GM20000 (cell line): ENCODE measurements at places on chromosomes 12 and 14.
A peak's percentile ranks its signal among the peaks of the same experiment; 100 is the strongest.

- no peak for DNase-seq
These were observed 9.6 kb downstream of the ITPR2 start for GRCh38 chr12:26823390-26823789.

DNA sequence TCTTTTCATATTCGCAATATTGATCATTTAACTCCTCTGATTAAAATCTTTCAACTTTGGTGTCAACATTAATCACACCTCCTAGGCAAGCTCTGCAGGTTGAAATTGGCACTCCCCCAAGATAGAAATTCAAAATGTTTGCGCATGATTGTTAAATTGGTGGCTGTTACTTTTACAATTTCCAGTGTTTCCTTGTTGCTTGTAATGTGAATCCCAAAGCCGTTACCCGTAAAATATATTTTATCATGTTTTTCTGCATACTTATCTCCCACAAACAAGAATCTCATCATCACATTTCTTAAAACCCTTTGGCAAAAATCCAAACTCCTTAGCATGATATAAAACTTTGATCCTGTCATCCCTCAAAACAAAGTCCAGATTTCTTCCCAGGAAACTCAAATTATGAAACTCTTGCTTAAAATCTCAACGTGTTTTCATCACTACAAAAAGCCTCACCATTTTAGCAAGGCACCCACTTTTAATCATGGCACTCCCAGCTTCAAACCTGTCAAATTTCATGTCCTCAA is 14.7 kb downstream of the RTL1 start:
- no peak for DNase-seq

DNA sequence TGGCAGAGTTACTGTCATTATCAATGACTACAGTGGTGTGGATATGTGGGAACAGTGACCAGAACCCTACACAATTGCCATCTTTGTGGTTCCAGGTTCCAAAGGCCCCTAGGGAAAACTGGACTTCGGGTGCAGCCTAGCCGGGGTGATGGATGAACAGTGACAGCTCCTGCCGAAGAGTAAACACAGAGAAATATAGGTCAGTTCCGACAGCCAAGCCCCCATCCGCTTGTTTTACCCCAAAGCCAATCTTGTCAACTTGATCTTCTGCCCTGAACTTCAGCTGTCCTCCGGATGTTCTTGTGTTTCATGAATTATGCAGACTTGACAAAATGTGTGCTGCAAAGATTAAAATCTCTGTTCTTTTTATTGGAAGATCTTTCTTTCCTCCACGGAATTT is 200.4 kb upstream of the SRRM4 start:
- DNase-seq: no peak

DNA sequence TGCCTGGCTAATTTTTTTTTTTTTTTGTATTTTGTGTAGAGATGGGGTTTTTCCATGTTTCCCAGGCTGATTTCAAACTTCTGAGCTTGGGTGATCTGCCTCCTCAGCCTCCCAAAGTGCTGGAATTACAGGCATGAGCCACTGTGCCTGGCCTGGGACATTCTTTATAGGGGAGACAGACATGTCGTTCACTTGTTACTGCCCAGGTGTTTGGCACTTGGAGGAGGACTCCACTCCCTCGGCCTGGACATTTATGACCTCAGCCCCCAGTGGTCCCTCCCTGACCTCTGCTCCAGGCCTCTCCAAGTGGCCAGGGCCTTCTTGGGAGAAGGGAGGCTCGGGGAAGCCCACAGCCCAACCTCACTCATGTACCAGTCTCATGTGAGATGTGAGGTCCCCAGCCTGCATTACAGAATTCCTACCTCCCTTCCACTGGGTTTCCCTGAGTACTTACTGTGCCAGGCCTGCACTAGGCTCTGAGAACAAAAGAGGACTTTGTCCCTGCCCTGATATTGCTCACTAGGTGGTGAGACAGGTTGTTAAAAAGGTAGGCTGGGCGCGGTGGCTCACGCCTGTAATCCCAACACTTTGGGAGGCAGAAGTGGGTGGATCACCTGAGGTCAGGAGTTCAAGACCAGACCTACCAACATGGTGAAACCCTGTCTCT is 9.7 kb upstream of the POP5 start:
- DNase-seq: no peak

GRCh38 chr12:66956300-66956699 is 277.4 kb upstream of the GRIP1 start:
- no peak for DNase-seq

DNA sequence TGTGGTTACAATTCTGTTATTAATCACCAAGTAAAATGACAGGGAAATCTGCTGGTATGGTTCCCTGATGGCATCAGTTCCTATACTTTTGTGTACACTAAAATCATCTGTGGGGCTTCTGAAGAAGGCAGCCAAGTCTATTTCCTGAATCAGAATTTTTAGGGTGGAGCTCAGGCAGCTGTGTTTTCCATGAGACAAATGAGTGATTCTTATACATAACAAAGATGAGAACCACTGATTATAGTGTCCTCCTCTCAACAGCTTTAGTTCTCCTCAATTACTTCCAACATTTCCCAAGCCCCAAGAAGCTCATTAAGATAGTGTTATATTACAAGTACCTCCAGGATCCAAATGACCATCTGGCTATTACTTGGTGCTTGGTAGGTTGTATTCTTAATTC is 64.5 kb upstream of the USP44 start:
- DNase-seq: no peak

DNA sequence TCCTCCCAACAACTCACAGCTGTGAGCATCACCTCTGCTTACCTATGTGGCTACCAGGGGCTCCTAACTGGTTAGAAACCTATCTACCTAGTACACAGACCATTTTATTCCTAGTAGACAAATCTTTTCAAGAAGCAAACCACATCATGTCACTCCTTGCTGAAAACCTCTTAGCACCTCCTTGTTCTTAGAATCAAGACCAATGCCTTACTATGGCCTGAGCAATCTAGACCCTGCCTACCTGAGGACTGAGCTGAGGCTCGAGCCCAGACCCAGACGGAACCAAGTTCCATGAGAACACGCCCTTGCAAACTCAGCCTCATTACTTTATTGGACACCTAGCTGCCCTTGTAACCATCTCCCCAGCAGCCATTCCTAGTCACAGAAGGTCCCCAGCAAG is 32.6 kb downstream of the CMKLR1 start:
- no peak for DNase-seq

- DNase-seq: no peak
These were observed 241.4 kb downstream of the BMP4 start for GRCh38 chr14:53715193-53715721.

DNA sequence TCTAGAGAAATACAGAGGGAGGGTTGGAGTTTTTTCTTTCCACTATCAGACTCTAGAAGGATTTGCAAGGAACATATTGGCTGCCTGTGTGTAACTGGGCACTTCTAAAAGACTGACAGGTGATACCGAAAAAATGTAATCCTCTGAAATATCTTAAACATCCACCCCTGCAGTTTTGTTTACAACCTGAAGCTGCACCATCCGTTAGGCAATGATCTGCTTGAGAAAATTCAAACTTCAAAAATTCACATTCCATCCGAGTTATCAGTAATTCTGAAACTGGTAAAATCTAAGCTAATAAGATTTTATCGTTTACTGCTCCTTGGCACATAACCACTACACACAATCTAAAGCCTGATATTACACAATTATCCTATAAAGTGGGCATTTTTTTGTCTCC is 528.6 kb downstream of the FUT8 start:
- DNase-seq: no peak

- DNase-seq: no peak
These were observed 239.7 kb downstream of the TMEM121 start for GRCh38 chr14:105765893-105766614.

- DNase-seq: no peak
These were observed 15.1 kb downstream of the RNF41 start for GRCh38 chr12:56206452-56207166.

- DNase-seq: peak; percentile 74
These were observed 60.6 kb downstream of the SLC25A47 start for GRCh38 chr14:100383727-100384158.

DNA sequence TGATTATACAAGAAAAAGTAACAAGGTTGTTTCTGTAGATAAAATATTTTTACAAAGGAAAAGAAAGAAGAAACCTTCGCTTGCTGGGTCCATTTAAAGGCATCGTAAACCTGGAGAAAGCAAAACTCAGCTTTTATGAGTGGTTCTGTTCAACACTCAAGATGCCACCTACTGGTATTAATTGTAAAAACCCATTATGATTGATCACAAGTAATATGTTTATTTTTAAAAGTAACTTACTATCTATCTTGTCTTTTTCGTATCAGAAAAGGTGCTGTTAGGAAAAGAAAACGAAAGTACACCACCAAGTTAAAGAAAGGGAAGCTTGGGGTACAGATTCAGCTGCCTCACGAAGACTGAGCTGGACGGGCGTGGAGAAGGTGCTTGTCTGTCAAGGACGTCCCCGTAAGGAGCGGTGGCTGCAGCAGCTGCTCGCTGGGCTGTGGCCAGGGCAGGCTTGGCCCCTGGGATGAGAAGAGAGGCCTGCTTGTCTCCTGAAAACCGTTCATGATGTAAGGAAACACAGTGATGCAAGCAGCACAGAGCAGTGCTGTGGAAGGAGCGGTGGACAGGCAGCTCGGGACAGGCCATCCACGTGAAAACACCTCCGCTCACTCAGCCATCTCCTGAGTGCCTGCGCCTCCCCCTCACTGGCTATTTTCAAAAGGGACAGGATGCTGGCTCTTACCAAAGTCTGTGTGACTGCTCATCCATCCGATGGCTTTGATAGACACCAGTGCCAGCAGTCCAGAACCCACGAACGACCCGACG is 25.0 kb downstream of the SLC15A4 start:
- DNase-seq: peak; percentile 32

DNA sequence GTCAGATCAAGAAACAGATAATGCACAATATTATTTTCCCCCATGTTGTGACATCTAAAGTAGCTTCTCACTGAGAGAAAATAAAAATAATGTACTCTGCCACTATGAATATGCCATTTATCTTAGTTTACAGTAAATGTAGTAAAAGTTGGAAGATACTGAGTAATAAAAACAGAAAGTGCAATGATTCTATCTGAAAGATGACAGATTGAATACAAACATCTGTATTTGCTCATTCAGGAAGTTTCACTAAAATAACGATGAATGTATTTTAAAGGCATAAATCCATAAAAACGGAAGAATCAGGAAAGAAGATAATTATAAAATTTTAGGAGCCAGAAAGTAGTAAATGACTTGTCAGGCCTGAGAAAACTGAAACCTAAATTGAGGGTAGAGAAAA is 18.2 kb downstream of the SLC35F4 start:
- no peak for DNase-seq

DNA sequence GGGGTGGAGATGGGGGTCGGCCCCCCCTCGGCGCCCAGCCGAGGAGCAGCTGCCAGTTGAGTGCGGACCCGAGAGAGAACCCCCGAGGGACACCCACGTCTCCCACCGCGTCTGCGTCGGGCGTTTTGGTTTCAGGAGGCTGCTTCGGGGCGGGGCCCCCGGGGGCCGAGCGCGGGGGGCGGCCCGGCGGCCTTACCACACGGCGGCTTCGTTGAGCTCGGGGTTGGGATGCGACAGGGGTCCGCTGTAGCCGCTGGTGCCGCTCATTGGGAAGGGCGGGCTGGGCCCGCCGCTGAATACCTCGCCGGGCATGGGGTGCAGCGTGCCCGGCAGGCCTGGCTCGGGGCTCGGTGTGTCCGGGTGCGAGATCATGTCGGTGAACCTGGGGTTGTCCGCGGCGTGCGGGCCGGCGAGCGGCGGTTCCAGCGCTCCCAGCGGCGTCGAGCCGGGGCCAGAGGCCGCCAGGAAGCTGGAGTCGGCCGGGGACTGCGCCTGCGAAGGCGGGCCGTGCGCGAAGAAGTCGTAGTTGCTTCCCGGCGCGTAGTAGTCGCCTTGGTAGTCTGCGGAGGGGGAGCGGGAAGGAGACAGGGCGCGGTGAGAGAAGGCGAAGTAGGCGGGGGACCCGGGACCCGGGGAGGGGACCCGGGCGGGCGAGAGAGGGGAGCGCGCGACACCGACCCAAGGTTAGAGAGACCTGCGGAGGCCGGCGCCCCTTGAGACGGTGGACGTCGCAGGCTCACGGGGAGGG is 8.5 kb downstream of the LHX5 start:
- DNase-seq: peak; percentile 24

DNA sequence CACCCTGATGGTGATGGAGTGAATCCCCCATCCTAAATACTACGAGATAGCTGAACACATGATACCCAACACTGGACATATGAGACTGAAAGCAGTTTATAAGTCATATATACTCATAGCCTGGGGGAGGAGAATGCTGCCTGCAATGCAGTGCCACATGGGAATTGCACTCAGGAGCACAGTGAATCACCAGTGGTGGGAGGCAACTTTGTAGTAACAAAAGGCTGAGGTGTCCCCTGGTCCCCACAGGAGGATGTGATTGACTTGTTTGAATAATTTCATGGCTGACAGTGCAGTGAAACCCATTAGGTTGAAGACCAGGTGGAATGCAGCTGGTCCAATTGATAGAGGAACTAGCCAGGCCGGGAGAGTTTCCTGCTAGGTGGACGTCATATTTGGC is 20.2 kb downstream of the CCDC38 start:
- DNase-seq: no peak

DNA sequence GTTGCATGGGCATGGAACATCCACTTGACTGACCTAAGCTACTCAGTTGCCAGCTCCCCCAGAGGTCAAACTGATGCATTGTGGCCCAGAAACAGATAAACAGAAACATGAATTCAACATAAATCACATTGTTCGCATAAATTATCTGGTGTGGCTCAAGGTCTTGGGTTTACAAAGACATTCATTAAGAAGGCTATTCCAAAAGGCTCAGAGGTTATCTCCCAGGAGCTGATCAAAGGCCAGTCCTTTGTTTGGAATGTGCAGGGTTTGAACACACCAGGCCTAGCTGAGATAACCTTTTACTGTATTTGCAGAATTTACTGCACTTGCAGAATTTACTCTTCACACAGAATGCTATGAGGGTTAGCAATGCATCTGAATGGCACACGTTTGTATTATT is 96.4 kb upstream of the DCD start:
- no peak for DNase-seq

- no peak for DNase-seq
These were observed 17.7 kb downstream of the DNAL1 start for GRCh38 chr14:73662487-73662943.

GRCh38 chr12:51419425-51420193 is 5.0 kb upstream of the SLC4A8 start:
- no peak for DNase-seq

GRCh38 chr14:49865431-49865859 is 12.9 kb upstream of the NEMF start:
- no peak for DNase-seq

- DNase-seq: no peak
These were observed 754.1 kb upstream of the MDGA2 start for GRCh38 chr14:48429512-48429911.

DNA sequence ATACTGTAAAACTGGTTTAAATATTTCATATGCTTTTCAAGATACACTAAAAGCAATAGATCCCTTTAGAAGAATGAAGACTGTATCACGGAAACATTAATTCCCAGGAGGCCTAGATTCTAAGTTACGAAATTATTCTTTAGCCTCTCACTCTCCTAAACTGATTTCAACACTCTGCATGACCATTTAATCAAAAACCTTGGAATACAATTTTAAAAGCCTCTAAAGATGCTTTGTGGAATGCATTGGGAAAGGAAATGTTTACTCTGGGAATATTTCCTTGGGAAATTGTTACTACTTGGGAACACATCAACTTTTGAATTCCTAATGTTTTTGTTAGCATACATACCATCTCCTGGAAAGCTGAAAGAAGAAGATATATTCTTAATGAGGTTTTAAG is 255.7 kb upstream of the FAR2 start:
- DNase-seq: no peak

- DNase-seq: no peak
These were observed 40.3 kb upstream of the CFL2 start for GRCh38 chr14:34754687-34755086.
